Erythroblast (primary cell): ENCODE measurements at places on chromosomes 5 and 9.

DNA sequence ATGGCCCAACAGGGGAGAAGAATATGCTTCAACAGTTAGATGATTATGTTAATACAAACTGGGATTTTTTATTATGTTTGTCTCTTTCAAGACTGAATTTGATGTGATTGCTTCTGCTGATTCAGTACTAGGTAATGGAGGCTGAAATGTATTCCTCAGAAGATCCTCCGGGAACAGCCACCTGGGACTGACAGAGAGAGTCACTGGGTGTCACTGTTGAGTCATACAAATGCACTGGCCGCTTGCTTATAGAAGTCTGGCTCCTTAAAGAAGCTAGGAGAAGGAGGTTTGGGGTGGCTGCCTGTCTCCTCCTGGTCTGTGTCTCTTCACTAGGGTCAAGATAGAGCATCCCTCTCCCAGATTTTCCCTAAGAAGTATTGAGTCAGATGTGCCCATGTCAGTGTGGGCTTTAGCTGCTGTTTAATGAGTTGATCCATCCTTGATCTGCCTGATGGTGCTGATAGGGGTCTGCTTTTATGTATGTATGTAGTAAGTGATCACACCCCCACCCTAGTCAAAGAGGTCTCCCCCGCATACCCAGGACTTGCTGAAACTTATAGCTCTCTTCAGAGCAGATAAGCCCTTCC is 773.4 kb downstream of the BRINP1 start:
- no peak for DNase-seq

DNA sequence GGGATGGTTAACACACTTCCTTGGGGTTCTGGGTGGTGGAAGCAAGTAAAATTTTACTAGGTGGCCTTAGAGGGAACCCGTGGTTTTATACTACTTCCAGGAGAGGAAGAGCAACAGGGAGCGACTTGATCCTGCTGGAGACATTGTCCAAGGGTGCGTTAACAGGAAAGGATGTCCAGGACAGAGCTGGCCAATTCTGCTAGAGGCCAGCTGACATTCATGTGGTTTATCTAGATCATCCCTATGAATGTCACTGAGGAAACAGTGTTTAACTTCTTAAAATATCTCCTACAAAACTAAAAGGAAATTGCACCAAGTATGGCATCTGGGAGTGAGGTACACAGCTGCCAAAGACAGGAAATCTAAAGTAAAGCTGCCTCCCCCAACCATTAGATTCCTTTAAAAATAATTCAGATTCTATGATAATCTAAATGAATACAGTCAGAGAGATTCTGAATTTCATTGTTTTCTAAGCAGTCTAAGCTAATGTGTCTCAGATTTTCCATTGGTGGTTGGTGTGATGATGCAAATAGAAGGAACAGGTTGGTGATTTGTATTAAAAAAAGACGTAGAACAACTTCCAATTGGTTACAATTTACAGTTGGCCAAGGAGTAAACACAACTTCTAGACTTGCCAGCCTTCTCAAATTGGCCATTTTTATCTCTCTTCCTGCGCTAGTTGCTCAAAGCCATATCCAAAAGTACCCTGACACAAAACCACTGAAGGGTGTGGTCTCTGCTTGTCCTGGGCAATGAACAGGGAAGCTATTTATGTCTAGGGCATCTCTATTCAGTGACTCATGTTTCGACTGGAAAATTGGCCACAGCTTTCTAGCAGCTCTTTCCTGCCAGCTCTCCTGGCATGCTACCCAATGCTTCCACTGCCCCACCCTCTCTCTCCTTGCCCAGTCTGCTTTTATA is 574.7 kb upstream of the MEF2C start:
- DNase-seq = no peak

DNA sequence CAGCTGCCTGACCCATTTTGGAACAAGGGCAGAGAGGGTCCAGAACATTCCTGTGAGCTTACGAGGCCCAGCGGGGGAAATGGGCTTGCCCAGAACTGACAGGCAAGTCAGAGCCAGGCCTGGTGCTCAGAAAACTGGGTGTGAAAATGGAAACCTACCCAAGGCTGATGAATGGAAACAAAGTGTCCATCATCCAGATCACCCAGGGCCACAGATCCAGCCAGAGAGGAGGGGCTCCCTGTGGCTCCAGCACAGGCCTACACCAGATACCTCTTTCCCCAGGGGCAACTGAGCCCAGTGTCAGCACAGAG is 3.1 kb downstream of the CLTB start:
- DNase-seq = no peak

- no peak for DNase-seq
Measured at GRCh38 chr9:77589046-77589795, 58.9 kb downstream of the GNA14 start.

- DNase-seq = peak; percentile 38
Measured at GRCh38 chr5:38420691-38421390, 135.6 kb downstream of the LIFR start.

DNA sequence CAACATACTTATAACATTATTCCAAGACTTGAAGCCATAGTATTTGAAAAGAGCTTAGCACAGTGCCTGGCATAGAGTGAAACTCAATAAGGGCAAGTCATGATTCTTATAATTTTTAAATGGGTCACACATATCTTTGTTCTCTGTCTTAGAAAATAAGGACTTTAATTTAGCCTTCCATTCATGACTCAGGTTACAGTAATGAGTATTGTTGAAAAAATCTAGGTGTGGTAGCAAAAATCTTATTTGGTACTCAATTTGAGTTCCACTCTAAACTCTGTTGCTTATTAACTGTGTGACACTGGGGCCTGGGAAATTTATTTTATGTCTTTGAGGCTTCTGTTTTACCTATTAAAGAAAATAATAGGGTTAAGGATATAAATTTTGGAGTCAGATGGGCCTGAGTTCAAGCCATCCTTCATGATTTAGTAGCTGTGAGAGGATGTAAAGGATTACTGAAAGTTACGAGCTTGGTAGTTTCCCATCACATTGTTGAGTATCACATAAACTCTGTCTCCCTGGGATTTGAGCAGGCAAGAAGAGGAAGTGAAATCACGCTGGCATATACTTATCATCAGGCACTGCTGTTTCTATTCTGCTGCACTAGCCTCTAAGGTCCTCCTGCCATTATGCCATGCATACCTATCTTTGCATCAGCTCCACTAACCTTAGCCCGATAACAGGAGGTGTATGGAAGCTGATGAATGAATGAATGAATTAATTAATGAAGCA is 1.5 kb downstream of the SPINK9 start:
- no peak for DNase-seq

DNA sequence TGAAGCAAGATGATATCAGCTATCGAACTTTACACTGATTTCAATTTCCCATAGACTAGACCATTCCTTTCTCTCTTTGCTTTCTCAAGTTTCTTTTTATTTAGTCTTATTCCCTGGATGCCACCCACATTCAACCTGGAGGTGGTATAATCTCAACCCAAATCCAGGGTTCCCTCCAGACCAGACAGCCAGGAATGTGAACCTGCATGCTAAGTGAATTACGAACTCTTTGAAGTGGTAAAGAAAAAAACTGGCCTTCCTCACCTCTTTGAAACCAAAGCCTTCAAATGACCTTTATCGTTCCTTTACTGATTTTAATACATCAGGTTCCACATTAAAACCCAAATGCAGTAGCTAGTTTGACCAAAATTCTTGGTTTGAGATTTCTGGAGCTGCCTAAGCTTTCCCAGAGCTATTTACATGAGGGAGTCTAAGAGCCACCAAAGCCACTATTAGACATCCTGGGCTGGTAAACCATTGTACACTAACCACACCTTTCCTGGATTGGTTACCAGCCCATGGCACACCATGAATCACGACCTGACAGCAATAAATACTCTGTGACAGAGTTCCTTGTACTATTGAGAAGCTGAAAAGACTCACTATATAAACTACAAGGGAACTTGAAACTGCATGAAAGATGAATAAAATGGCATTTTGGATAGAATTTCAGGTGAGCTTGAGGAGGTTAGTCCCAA is 323.7 kb downstream of the ADAMTS6 start:
- DNase-seq = no peak

GRCh38 chr9:97628668-97629067 is 4.5 kb downstream of the TSTD2 start:
- DNase-seq = no peak

DNA sequence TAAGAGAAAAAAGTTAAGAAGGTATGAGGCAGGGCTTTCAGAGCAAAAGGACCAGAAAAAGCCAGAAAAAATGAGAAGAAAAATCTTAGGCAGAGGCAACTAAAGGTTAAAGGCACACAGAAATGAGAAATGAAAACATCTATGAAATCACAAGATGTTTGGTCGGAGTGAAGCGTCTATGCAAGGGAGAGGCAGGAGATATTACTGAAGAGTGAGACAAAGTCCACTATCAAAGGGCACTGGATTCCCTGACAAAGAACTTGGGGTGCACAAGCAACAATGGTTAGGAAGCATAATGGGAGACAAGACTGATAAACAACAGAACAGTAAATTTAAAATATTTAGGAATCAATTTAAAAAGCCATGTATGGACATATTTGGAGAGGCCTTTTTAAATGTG is 16.9 kb downstream of the PANK3 start:
- no peak for DNase-seq
